ENCODE measurements at places on chromosomes 1 and 21.

DNA sequence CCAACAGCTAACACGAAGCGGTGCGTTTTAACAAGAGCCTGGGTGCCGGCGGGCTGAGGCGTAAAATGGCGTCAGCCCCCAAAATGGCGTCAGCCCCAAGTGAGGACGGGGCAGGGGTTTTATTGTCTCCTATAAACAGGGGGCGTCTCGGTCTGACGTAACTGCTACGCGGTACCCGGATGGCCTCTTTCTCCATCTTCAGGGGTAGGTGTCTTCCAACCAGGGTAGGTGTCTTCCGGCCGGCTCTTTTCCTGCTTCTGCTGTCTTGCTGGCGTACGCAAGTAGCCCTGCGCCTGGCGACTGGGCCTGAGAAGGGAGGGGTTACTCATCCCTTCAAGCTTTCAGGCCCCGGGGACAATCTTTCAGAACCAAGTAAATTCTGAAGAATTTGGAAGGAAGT, 45.3 kb downstream of the LGR6 start:
- no peak for DNase-seq

DNA sequence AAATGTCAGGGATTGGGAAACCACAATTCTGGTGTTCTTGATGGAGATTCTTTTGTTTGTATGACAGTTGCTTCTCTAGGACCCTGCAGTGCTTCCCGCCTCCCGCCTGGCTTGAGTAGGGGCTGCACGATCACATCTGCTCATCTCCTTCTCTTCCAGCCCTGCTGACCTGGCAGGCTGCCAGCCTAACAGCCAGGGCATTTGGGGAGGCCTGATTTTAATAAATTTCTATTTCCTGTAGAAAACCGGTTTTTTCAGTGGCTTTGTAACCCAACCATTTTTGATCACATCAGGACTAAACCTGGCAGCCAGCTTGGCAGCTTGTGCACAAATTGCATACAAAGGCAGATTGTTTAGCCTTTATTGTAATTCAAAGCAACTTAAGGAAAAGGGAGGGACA, 78.9 kb downstream of the UBE2U start:
- no peak for DNase-seq

GRCh38 chr1:220827445-220828178, 40.9 kb downstream of the MTARC1 start:
- no peak for DNase-seq

DNA sequence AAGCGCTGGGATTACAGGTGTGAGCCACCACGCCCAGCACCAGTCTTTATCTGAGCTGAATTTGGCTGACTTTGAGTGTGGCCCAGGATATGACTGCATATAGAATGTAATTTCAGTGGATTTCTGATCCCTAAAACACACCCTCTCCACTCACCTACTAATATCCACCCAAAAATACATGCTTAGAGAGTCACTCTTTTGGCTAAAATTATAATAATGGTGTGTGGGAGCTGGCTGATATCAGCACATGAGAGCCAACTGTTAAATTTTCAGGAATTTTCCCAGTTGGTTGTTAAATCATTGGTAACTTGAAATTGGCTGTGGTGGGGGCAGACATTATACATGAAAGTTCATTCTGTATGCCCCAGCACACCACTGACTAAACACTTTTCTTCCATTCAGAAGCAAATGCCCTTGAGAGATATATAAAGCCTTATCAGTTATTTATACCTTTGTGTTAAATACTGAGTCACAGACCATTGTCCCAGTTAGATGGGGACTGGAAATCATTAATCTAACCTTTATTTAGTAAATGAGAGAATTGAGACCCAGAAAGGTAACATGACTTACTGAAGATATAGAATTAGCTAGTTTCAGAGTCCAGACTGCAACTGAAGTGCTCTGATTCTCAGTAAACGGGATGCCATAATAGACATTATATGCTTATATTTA, 9.9 kb upstream of the CD247 start:
- no peak for DNase-seq

GRCh38 chr1:159090286-159091179, 14.0 kb upstream of the AIM2 start:
- peak; percentile 15 for DNase-seq
